ENCODE measurements at places on chromosomes 4 and X.

DNA sequence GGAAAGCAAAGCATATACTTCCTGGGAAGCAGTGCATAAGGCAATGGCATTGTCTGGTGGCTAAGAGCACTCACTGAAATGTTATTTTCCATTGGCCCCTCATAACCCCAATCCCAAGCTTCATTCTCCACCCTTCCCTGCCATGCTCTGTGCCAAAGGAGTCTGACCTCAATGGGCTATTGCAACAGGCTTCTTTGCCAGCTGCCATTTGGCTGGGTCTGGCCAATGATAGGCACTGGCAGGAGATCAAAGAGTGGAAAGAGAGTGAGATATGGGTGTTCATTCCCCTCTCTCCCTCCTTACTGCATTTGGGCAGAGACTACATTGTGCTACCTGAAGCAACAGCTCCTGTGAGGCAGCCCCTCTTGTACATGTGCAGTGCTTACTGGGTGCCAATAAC, 51.5 kb downstream of the LHFPL1 start:
- DNase-seq, result no peak

GRCh38 chr4:27887646-27888045, 1027.0 kb downstream of the STIM2 start:
- no peak for DNase-seq

- DNase-seq, result no peak
Observed at GRCh38 chr4:106676173-106676921, 307.8 kb upstream of the GIMD1 start.

- DNase-seq, result no peak
Observed at GRCh38 chrX:125378205-125378604, 58.5 kb downstream of the TEX13C start.

Measured in right forelimb (tissue), 1 donor.